ENCODE measurements at places on chromosomes 3 and 15.

DNA sequence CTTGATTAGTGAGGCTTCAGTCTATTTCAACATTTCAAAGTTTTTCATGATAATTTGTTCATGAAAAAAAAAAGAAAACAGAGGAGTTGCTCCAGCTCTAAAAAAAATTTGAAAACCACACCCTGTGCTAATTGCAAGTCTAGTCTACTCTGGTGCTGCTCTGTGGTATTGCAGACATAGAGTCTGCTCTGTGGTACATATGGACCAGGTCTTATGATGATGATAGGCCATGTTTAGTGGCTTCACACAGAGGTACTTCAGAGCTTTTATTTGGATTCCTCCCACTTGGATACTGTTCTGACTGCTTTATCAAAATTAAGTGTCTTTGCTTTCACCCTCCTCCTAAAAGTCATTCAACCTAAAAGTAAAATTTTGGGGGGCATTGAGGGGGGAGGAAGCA lies 160.8 kb downstream of the ALCAM start:
- DNase-seq, result no peak

DNA sequence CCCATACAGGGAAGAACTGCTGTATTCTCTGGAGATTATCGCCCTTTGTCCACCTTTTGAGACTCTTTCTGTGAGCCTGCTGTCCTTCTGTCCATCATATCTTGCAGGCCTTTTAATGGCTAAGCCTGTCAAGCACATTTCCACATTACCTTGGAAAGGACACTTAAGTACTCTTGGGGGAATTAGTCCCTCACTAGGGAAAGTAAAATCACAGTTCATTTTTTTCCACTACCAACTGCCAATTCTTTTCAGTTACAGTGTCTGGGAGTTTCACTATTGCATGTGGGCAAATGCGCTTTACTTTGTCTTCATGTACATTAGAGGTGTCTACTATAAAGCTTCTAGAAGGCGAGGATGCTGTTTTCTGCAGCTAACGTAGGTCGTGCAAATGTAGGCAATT lies 242.1 kb downstream of the NSUN3 start:
- DNase-seq, result no peak

DNA sequence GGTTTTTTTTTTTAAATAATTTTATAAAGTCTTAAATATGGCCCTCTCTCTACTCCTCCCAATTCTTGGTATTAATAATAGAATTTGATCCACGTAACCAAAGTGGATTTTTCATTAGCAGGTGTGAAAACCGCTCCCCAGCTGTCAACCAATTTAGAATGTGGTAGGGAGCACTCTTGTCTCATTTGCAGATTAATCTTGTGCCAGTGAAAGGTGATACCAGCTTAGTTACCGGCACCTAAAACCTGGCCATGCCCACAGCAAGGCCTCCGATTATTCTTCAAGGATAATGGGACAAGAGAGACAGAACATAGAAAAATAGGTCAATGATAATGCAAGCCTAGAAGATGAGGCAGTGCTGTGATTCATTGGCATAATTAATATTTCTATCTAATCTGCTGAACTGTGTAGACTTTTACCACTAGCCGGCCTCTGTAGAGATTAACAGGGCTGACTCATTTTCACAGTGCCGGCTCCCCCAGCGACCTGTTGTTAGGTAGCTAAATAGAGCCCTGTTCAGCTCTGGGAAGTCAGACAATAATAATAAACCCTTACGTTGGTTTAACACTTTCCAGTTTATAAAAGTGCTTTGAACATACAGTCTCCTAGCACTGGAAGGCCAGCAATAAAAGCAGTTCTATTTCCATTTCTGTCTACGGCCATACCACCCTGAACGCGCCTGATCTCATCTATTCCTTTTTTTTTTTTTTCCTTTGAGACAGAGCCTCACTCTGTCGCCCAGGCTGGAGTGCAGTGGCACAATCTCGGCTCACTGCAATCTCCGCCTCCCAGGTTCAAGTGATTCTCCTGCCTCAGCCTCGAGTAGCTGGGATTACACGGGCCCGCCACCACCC lies 102.9 kb downstream of the SHQ1 start:
- DNase-seq, result no peak

GRCh38 chr3:37736624-37737023 lies 125.1 kb upstream of the CTDSPL start:
- no peak for DNase-seq

DNA sequence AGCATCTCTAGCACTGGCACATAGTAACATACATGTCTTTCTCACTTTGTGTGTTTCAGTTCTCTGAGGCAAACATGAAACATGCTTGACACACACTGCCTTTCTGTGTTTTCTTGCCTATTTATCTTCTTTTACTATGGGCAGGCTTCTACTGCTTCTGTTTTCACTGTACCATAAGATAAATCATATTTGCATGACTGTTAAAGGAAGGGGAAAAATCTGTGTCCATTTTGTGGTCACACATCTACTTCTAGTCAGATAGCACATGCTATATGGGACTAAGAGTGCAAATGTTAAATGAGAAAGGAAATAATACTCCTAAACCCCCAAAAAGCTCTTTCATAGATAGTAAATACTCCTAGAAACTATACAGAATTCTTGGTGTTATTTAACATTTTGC lies 386.4 kb downstream of the ZBTB20 start:
- DNase-seq, result no peak

GRCh38 chr3:18527691-18528090 lies 102.6 kb upstream of the SATB1 start:
- DNase-seq, result no peak

GRCh38 chr3:89957451-89957850 lies 850.0 kb downstream of the EPHA3 start:
- no peak for DNase-seq

GRCh38 chr3:93904568-93904967 lies 69.1 kb downstream of the PROS1 start:
- DNase-seq, result no peak

GRCh38 chr3:157956850-157957249 lies 149.4 kb downstream of the SHOX2 start:
- DNase-seq, result no peak

DNA sequence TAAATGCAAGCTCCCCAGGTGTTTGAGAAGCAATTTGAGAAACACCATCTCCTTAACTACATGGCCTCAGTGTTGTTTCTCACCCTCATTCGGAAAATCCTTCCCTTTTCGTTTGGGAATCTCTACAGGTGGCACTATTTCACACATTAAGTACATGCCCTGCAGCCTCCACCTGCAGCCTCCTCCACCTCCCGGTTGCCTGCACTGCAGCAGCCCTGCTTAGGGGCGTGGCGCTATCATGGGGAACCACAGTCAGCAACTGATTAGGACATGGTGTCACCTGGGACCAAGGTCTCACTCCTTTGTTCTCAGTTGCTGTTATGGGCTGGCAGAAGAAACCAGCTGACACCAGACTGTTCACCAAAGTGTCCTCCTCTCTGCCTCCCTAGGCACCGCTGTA lies 11.7 kb upstream of the ZNF774 start:
- no peak for DNase-seq

- DNase-seq, result no peak
Observed at GRCh38 chr3:128411574-128412064, 55.1 kb downstream of the DNAJB8 start.

- DNase-seq, result no peak
Observed at GRCh38 chr3:17238023-17238422, 353.3 kb downstream of the PLCL2 start.

GRCh38 chr15:67508407-67508806 lies 12.5 kb upstream of the C15orf61 start:
- DNase-seq, result no peak

DNA sequence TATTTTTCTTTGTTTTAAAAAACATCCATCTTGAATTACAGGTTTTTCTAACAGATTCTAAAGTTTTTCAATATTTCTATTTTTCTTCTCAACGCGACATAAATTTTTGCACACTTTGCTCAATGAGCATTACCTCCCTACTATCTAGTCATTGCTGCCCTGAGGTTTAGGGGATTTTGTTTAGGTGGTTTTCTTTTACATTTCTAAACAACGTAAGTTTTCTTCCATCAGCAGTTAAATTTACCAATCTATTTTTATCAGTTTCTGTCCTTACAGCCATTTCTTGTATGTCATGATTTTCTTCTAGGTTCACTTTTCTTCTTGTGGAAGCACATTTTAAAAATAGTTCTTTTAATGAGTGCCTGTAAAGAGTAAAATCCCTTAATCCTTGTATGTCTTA lies 49.2 kb upstream of the CCR2 start:
- no peak for DNase-seq

DNA sequence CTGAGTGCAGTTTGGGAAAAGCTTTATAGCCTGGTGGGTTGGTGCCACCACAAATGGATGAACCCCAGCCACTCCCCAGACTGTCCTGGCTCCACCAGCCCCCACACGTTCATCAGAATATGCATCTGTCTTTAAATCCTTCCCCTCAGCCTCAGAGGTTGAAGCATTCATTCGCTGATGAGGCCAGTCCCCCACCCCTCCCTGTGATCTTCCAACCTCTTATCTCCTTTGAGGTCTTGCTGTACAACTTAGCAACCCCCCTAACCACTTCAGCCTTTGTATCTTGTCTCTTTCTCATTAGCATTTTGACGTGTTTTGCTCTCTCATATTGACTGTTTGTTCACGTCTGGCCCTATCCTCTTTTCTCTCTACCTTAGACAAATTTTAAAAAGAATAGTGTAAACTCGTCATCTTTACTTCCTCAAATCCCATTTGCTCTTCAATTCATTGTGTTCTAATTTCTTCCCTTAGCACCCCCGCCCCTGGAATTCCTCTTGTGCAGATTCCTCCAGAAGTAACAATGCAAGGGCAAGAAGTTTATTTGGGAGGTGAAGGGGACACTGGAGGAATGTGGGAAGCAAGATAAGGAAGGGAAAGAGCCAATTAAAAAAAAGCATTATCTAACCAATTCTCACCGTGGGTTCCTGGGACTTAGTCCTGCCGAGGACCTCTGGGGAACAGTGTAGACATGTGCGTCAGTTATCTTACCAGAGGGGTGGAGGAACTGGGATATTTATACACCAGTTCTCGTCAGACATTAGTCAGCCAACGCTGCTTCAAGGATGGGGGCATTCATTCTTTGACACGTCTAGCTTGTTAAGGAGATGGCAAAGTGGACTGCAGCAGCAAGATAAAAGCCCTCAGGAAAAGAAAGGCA lies 38.6 kb downstream of the MOBP start:
- no peak for DNase-seq

DNA sequence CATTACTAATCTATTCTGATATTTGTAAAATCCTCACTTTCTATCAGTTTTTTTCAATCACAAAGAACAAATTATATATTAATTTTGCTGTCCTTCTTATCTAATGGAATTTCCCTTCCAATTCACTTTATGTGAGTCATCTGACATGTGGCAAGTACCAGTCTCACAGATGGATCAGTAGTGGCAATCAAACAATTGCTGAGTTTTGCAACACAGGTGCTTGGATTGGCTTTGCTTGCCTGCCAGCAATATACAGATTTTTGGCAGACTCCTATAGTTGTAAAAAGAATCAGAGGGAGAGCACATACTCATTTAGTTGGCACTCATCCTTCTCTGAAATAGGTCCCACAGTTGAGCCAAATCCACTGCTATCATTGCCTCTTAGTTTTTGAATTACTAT lies 83.7 kb downstream of the BCHE start:
- DNase-seq, result peak; percentile 50

GRCh38 chr15:67722030-67722817 lies 103.1 kb upstream of the SKOR1 start:
- DNase-seq, result no peak

GRCh38 chr3:134028486-134029255 lies 1.1 kb downstream of the SLCO2A1 start:
- no peak for DNase-seq

DNA sequence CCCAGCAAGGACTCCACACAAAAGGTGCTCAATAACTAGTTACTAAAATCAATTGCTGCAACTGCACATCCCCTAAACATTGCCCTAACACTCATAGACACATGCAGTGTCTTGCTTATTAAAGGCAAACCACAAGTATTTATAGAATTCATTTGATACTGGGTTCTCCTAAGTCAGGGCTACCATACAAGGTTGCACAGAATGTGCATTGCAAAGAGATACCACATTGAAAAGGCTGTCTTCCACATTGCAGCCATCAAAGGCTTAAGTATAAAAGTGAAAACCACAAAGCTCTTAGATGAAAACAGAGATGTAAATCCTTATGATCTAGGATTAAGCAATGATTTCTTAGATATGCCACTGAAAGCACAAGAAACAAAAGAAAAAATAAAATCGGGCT lies 33.6 kb upstream of the TOPAZ1 start:
- DNase-seq, result peak; percentile 37

- DNase-seq, result no peak
Observed at GRCh38 chr15:85834651-85835050, 39.9 kb upstream of the KLHL25 start.

DNA sequence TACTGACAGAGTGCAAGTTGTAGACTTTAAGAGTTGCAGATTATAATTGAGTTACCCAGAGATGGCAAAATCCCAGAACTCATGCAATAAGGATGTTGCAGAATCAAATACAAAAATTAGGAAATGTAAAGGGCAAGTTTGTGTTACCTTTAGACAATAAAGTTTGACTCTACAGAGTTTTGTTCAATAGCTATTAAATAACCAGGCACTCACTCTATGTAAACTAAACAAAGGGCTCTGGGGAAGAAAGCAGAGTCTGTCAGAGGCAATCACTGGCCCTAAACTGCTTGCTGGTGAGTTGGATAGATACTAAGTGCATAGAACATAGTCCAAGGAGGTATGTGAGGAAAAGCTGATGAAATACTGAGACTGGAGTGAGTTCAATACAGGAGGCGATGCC lies 40.0 kb upstream of the PLCL2 start:
- no peak for DNase-seq

DNA sequence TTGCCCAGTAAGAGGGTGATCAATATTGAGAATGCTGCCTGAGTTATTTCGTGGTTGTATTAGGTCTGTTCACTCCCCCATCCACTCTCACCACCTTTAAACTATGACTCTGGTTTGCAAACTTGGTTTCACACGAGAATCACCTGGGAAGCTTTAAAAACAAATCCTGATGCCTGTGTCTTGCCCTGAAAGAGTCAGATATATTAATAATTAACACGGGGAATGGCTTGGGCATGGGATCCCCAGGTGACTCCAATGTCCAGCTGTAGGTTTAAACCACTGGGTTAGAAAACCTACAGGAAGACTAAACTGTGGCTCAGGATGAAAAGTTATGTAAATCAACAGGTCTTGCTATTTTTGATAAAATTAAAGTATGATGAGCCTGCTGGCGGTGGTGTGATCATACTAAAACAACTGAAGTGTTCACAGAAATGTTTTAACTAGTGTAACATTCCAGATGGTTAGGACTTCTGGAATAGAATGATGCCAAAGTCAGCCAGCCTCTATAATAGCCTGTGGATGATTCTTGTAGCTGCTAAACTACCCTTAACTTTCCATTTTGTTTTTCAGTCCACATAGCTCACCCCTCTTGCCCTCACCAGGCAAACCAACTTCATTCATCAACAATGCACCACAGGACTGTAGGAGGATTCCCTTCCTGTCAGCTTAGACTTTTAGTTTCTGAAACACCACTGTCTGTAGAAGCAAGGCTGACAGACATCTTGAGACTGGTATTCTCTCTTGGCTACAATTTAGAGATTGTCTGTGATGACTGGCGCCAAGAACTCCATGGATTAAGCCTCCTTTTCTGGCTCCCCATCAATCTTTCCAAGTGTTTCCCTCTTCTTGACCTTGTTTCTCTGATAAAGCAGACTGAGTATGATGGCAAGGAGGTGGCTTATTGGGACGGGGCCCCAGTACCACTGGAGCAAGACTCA lies 119.1 kb upstream of the ADAMTS9 start:
- DNase-seq, result no peak

Data from ELR (cell line).